HepG2 (cell line): ENCODE measurements at places on chromosomes 6 and 20.

GRCh38 chr6:33445119-33445603, 9.2 kb upstream of the ZBTB9 start:
- DNase-seq: no peak
- no peaks in the 10 kb centered on the region for H3K36me3 ChIP-seq
- no peaks in the 10 kb centered on the region for H3K4me1 ChIP-seq
- H3K27me3 ChIP-seq: no peaks in the 10 kb centered on the region

GRCh38 chr20:49381558-49382493, 100.6 kb downstream of the KCNB1 start:
- DNase-seq: no peak
- no peak overlapping the region for H3K27ac ChIP-seq
- H3K27me3 ChIP-seq: peaks cover 8% of the 10 kb centered on the region; the same call in 1 of the 2 replicates
- no peaks in the 10 kb centered on the region for H3K36me3 ChIP-seq
- no peaks in the 10 kb centered on the region for H3K4me1 ChIP-seq

DNA sequence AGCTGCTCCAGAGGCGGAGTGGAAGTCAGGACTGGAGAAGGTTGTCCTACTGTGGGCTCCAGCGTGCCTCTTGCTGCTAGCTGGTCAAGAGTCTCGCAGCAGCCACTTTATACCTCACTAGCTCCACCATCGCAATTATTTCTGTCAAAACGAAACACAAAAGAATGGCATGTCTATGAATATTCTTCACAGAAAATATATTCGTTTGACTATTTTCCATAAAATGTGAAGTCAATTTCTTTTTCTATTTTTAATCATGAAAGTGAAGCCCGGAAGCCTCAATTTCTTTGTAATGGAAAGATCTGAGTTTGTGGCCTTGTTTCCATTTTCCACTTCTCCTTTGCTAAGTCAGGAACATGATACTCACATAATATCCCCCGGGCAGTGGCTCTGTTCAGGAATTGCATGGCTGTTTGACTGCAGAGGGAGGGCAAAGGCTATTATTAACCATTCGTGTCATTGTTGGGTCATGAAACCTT, 51.7 kb downstream of the DTD1 start:
- H3K36me3 ChIP-seq: peaks cover 2% of the 10 kb centered on the region; the same call in 1 of the 2 replicates
- no peaks in the 10 kb centered on the region for H3K27me3 ChIP-seq
- no peak overlapping the region for H3K4me3 ChIP-seq
- no peak for DNase-seq
- no peaks in the 10 kb centered on the region for H3K4me1 ChIP-seq
- no peak overlapping the region for H3K27ac ChIP-seq

GRCh38 chr6:25341923-25342619, 62.9 kb downstream of the CARMIL1 start:
- H3K27me3 ChIP-seq: no peaks in the 10 kb centered on the region
- no peak overlapping the region for H3K4me3 ChIP-seq
- H3K36me3 ChIP-seq: no peaks in the 10 kb centered on the region

DNA sequence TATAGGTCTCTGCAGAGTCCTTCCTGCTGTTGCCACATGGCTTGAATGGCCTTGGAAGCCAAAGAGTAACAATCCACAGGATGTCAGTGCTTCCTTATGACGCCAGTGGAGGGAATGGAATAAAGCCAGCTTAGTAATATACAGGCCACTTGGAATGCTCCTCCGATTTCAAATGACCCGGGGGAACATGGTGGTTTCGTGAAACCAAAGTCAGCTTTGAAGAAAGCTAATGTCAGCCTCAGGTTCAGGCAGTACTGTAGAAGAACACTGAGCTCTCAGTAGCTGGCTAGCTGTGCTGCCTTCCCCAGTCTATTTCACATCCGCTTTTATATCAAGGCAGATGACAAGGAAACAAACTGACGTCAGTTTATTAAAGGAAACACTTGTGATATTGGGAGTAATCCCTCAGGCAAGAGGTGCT, 189.1 kb downstream of the DTNBP1 start:
- no peak for DNase-seq
- H3K36me3 ChIP-seq: peaks cover 39% of the 10 kb centered on the region
- no peaks in the 10 kb centered on the region for H3K4me1 ChIP-seq
- H3K27me3 ChIP-seq: no peaks in the 10 kb centered on the region
- no peak overlapping the region for H3K27ac ChIP-seq

DNA sequence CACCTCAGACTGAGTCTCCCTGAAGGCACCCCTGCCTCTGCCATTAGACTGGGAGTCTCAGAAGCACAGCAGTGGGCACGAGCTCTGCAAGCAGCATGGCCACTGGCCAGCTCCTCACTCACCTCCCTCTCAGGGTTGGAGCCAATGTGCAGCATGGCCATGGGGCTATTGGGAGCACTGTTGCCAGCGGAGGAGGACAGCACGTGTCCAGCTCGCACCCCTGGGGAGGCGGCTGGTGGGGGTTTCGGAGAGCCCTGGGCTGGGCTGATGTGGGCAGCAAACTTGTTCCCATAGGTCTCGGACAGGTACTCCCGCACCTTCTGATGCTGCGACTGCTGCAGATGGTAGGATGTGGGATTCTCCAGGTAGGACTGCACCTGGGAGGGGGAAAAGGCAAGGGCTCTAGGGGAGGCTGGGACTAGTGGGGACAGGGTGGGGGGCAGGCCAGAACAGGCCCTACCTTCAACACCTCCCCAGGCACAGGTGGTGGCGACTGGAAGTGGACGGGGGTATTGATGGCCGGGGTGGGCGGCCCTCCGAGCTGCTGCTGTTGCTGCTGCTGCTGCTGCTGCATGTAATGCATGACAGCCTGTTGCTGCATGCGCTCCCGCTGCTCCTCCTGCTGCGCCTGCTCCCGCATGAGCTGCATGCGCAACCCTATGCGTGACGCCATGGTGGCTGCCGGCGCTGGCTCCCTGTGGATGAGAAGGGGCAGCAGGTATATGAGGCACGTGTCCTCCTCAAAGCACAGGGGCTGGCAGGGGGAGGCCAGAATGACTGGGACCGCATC, 44.7 kb downstream of the TFEB start:
- DNase-seq: no peak
- peaks cover 11% of the 10 kb centered on the region; the same call in 1 of the 2 replicates for H3K4me1 ChIP-seq
- no peak overlapping the region for H3K4me3 ChIP-seq
- H3K36me3 ChIP-seq: peaks cover 11% of the 10 kb centered on the region; the same call in 1 of the 2 replicates
- no peaks in the 10 kb centered on the region for H3K27me3 ChIP-seq

- DNase-seq: no peak
- no peak overlapping the region for H3K27ac ChIP-seq
- no peaks in the 10 kb centered on the region for H3K4me1 ChIP-seq
- no peaks in the 10 kb centered on the region for H3K36me3 ChIP-seq
- H3K27me3 ChIP-seq: no peaks in the 10 kb centered on the region
- H3K4me3 ChIP-seq: no peak overlapping the region
These were observed 60.3 kb downstream of the TSHZ2 start for GRCh38 chr20:53032478-53032932.

DNA sequence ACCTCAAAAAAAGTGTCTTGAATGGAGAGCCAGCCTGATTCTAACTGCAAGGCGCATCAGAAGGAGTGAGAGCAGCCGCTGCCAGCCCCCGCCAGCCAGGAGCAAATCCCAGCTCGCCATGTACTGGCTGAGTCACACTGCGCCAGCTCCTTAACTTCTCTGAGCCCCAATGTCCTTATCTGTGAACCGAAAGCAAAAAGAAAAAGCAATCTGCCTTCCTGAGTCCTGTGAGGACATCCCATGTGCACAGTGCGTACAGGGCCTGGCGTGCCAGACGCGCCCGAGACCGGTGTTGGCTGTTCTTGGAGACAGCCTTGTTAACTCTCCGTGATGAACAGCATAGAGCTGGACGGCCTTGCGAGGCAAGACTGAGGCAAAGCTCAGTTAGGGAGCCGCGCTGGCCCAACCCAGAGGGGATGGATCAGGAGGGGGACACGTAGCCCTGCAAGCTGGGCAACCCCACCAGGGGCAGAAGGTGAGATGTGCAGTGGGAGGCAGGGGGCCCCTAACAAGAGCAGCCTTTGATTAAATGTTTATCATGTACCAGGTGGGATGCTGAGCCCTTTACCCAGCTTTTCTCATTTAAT, 122.7 kb downstream of the AGPAT4 start:
- H3K4me1 ChIP-seq: no peaks in the 10 kb centered on the region
- H3K36me3 ChIP-seq: no peaks in the 10 kb centered on the region
- no peak overlapping the region for H3K4me3 ChIP-seq
- peaks cover 2% of the 10 kb centered on the region; the same call in 1 of the 2 replicates for H3K27me3 ChIP-seq
- no peak overlapping the region for H3K27ac ChIP-seq

GRCh38 chr20:3866464-3866863, 19.8 kb downstream of the MAVS start:
- peaks cover 49% of the 10 kb centered on the region for H3K36me3 ChIP-seq
- no peak for DNase-seq
- H3K27me3 ChIP-seq: no peaks in the 10 kb centered on the region
- peaks cover 3% of the 10 kb centered on the region for H3K4me1 ChIP-seq

GRCh38 chr20:24720957-24721356, 228.1 kb upstream of the CST7 start:
- peaks cover 13% of the 10 kb centered on the region; the same call in 1 of the 3 replicates for H3K27me3 ChIP-seq
- peaks cover 5% of the 10 kb centered on the region; the same call in 1 of the 2 replicates for H3K4me1 ChIP-seq
- no peak overlapping the region for H3K27ac ChIP-seq
- DNase-seq: no peak
